ENCODE measurements at places on chromosomes 6 and 20. TPM values are rescaled to one million over a fixed set of nuclear protein-coding genes. Genes with fewer than 3 reads are reported as not detected.

ANGPT4 gene
- polyA plus RNA-seq, result not detected

PFDN4 gene
- 350 TPM for polyA plus RNA-seq

SLC17A2 gene
- not detected for polyA plus RNA-seq

TOMM34 gene
- polyA plus RNA-seq, result 11.7 TPM

RSPH9 gene
- 0.88 TPM for polyA plus RNA-seq
